Chondrocyte (in vitro differentiated cells): ENCODE measurements at places on chromosomes 1 and 21. TPM values are rescaled to one million over a fixed set of nuclear protein-coding genes. Genes with fewer than 3 reads are reported as not detected.

TNFRSF14 gene
- 0.95 to 2.5 TPM (median 1.1 TPM) in 3 replicates for total RNA-seq

DNA sequence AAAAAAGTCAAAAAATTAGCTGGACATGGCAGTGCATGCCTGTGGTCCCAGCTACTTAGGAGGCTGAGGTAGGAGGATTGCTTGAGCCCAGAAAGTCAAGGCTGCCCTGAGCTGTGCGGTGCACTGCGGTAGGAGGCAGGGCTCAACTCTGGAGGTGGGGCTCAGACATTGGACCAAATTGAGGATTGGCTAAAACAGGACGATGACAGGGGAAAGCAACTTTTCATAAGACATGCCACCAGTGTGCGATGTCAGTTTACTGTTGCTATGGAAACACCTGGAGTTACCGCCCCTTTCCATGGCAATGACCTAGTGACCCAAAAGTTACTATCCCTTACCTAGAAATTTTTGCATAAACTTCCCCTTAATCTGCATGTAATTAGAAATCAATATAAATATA, 85.3 kb downstream of the DISP3 start:
- DNase-seq = no peak

- DNase-seq = no peak
Measured at GRCh38 chr21:37369307-37369854, 2.8 kb downstream of the DYRK1A start.

- DNase-seq = no peak
Measured at GRCh38 chr1:65441464-65441863, 21.0 kb downstream of the LEPR start.

SEC16B gene
- total RNA-seq = 3.6 to 5.7 TPM (median 4.1 TPM) in 3 replicates

KCNE1 gene
- total RNA-seq = 0.32 to 0.70 TPM (median 0.38 TPM) in 3 replicates

DNA sequence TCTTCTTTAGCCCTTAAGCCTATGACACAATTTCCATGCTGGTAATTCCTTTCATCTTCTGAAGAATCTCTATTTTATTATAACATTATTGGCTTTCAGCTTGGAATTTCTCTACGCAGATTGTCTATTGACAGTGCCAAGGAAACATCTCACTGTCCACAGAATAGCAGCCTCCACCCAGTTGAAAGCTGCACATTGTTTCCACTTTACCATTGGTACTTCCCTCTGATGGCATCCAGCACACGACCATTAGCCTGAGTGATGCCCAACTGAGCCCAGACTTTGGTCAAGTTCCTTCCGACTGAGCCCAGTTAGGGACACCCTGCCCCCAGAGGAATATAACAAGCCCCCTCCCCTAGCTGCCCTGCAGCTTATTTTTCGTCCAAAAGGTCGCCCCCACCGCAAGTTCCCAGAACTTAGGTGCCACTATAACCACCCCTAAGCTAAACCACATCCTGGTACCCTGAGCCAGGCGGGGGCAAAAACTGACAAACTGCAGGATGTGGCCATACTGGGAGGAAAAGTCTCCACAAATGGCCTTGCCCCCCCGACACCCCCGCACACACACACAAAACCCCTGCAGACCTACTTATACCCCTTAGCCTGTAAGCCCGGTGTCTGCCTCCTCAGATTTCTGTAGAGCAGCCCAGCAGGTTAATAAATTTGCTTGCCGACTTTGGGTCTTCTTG, 13.2 kb downstream of the GBP5 start:
- no peak for DNase-seq

DNA sequence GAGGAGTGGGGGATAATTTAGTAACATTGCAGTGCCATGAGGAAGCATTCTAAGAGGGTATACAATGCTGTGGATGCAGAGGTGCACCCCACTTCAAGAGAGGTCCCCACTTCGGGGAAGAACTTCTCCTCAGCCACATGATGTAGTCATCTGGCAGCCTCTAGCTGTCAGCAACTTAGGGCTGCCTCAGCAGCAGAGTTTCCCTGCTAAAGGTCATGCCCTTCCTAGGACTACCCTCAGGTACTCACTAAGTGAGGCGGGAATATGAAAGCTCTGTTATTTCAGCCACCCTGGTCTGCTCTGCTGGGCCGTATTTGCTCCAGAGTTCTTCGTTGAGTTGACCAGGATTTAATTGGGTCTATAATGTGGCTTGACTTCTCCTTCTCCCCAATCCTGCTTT, 41.9 kb upstream of the NGF start:
- DNase-seq = no peak

DNA sequence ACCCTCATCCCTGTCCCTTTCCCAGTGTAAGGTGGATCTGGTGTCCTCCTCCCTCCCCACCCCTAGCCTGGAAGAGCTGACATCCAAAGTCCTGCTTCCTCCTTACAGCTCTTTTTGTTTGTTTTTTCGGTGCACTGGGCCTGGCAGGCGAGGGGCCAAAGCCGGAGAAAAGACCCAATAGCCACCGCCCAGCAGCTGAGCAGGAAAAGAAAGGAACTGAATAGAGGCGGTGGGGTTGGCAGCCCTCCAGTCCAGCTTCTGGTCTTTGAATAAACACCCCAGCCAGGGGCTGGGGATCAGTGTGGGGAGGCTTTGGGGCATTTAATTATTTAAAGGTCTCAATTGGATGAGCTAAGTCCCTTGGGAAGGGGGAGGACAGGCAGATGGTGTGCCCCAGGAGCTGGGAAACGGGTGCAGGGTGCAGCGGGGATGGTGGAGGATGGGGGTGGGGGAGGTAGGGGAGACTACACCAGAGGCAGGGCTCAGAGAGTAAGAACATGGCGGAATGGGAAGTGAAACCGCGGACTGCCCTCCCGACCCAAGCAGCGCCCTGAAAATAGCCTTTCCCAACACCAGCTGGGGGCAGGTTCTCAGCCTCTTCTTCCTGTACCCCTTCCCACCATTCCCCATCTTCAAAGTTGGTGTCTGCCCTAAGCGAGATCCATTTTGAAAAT, 20.2 kb downstream of the BTG2 start:
- DNase-seq = no peak

AGBL4 gene
- total RNA-seq = not detected in 3 replicates

OR2L13 gene
- total RNA-seq = not detected in 3 replicates

DNA sequence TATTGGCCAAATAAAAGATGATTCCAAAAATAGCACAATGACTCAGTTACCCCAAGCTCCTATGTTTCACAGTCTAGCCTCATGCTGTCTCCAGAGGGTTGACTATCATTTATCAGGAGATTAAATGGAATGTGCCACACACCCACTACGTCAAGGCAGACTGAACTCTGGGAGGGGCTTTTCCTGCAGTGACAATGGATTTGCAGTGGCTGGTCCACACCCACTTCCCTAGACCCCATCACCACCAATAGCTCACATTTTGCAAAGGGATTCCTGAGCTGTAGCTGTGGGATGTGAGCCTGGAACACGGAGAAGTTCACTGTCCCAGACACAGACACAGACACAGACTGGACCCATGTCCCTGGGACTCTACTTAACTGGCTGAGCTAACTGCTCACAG, 77.1 kb downstream of the HLCS start:
- no peak for DNase-seq

DNA sequence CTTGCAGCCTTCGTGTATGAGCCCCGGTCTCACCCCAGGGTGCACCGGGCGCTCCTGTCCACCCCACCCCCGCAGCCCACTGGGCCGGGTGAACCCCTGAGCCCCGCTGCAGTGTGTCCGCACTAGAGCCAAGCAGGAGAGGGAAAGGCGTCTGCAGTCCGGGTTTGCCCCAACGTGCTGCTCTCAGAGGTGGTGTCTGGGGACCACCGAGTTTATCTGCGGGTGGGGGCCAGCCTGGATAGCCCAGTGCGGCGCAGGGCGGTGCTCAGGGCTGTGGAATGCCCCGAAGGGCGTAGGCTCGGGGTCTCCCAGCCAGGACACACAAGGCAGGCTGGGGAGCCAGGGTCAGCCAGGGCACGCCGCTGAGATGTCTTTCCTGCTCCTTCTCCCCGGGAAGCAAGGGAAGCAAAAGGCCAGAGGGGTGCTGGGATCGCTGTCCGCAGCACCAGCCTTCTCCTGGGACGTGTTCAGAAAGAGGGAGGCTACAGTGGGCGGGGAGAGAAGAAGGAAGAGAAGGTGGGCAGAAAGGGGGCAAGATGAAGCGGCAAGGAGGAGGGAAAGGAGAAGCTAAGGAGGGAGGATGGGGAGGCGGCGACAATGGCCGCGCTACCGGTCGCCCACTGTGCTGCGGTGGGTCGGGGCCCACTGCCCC, 56.6 kb downstream of the MAB21L3 start:
- no peak for DNase-seq
